ENCODE measurements at places on chromosomes 4 and X.

DNA sequence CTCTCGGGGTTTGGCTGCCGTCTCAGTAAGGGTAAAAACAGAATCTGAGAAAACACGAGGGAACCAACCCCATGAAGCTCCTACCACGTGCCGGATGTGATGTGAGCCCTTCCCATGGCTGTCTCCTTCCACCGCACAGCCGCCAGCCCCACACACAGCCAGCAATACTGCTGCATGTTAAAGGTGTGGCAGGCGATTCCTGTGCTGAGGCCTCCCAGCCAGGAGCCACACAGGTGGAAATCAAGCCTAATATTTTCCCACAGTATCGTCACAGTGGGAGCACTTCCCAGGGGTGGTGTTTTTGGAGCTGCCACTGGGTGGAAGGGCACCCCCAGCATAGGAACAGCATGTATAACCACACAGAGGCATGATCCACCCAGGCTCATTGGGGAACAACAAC lies 77.5 kb downstream of the SLC2A9 start:
- DNase-seq, result peak; percentile 2

DNA sequence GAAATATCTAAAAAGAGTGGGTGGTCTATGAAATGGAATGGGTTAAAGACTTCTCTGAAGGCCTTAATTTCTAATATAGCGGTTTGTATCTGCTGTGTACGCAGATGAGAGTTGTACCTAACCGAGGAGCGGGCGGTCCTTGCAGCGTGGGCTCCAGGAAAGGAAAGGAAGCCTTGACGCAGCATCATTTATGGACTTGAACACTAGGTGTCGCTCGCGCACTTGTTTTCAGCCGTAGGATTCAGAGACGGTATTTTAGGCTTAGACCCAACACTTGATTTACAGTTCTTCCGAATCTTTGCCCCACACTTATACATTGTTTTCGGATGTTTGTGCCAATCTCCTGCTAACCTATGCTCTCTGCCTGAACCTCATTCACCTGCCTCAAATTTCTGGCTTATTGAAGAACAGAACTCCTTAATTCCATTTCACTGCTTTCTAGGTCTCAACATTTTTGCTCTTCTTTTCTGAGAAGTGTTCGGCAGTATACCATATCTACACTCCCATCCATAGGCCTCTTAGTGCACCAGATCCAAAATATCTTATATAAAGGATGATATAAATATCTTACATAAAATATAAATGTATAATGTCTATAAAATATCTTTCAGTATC lies 48.9 kb upstream of the AADAT start:
- peak; percentile 83 for DNase-seq

DNA sequence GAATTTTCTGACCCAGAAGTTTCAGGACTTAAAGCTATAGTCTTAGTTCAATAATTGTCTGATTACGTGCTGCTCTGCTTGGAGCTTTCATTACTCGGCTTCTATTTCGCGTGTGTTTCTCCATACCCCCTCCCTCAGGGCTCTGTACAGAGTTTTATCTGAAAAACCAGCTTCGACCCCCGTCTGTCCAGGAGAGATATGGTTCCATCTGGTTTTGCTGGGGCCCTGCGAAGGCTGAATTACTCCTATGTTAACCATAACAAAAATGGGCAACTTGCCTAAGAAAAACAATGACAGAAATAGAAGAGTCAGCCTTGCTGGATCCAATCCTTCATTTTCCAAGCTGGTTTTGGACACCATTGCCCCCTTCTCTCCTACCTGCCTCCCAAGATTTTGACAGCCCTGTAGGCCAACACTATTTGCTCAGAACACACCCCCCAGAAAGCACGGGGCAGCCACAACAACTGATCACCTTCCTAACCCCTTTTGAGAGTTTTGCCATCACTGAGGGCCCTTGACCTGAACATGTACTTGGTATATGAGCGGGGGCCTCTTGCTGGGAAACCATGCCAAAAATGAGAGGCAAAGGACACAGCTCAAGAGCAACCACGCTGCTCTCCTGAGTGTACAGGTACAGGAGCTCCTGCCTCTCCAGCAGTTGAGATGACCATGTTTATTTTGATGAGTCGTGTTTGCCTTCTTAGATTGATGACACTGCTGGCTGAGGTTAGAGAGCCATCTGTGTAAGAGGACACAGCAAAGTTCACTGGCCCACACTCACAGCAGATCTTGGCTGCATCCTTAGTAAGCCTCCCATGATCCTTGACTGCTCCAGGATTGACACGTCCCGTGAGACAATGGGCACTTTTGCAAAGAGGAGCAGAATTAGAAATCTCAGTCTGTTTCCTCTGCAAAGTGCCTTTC lies 36.2 kb upstream of the ATP6AP2 start:
- DNase-seq, result no peak

DNA sequence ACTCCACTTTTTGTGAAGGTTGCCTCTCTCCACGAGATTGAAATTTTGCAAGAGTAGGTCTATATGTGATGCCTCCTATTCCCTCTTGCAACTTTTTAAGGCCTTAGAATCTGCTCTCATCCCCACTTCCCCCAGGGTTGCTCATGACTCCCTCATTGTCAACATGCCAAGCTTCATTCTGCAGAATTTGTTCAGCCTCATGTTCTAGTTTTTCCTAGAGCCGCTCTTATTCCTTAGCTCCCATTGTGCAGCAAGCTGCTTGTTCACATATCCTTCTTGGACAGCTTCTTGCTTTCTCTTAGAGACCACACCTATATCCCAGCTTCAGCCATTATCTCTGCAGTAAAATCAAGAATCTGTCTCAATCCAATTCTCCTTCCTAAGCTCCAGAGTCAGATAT lies 82.4 kb downstream of the CNGA2 start:
- no peak for DNase-seq

GRCh38 chrX:83511208-83511607 lies 3.1 kb downstream of the POU3F4 start:
- DNase-seq, result no peak

GRCh38 chr4:124253080-124253479 lies 459.5 kb downstream of the ANKRD50 start:
- DNase-seq, result no peak

GRCh38 chr4:171928336-171928735 lies 115.1 kb downstream of the GALNTL6 start:
- no peak for DNase-seq

GRCh38 chr4:171130256-171130801 lies 682.9 kb upstream of the GALNTL6 start:
- DNase-seq, result no peak

DNA sequence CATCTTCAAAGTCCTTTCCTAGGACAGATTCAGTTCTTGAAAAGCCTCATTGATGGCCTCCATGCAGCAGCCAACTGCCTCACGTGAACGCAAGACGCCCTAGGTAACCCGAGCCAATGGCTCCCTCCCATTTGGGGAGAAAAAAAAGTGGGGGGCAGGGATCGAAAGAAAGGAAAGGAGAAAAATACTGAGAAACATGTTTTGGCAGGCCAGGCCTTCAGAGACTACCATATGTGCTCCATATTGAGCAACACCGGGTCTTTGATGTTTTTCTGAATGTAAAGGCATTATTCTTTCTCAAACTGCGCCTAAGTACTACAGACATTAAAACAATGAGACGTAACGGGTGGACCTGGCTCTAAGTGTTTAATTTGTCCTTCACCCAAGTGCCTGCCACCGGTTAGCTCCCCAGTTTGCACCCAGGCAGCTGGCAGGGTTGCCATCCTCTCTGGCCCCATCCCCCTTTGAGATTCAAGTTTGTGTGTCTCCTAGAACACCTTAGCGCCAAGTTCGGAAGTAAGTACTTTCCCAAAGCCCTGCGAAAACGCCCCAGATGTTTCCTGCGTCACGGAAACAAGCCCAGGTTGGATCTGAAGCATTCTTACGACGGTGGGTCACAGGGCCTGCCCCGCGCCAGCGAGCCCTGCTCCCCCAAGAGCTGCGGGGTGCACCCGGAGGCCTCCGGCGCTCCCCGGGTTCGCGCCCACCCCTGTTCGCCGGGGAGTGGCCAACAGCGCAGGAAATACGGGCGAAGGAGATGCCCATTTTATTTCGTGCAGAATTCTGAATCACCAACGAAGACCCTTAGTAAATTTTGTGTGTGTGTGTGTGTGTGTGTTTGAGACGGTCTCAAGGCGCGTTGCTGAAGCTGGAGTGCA lies 30.1 kb downstream of the HAND2 start:
- DNase-seq, result no peak

DNA sequence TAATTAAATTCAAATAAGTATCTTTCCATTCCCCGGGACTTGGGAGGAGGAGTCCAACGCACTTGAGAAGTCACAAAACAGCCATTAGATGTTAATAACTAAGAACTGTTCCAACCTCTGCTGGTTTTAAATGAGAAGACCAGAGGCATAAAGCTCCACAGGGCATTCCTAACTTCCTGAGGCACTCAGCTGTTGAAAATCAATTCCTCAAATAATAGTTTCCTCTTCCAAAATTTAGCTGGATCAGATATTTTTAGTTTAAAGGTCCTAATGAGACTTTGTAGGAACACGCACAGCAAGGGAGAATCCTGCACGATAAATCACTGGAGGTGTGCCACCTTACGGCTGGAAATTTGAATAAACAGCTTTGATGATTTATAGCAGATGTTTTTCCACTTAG lies 504.3 kb upstream of the ZFP42 start:
- no peak for DNase-seq

DNA sequence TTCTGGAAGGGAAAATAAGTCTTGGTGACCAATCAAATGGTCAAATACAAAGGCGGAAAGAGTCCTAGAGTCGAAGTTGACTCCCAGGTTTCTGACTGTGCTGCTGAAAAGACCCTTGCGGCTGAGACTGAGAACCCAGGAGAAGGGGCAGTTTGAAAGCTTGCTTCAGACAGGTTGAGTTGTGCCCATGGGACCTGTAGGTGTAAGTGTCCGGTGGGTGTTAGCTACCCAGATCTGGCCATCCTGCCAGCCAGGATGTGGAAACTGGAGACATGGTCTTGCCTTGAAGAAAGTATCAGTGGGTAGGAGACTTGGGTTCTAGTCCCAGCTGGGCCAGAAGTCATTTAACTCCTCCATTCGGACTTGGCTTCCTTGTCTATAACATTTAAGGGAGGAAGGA lies 275.2 kb downstream of the EVC2 start:
- no peak for DNase-seq

- DNase-seq, result no peak
These were observed 20.6 kb downstream of the GABRQ start for GRCh38 chrX:152658302-152658701.
